Activated CD8-positive, alpha-beta memory T cell treated with anti-CD3 and anti-CD28 coated beads for 1 hour (primary cell): ENCODE measurements at places on chromosomes 1 and 21.

DNA sequence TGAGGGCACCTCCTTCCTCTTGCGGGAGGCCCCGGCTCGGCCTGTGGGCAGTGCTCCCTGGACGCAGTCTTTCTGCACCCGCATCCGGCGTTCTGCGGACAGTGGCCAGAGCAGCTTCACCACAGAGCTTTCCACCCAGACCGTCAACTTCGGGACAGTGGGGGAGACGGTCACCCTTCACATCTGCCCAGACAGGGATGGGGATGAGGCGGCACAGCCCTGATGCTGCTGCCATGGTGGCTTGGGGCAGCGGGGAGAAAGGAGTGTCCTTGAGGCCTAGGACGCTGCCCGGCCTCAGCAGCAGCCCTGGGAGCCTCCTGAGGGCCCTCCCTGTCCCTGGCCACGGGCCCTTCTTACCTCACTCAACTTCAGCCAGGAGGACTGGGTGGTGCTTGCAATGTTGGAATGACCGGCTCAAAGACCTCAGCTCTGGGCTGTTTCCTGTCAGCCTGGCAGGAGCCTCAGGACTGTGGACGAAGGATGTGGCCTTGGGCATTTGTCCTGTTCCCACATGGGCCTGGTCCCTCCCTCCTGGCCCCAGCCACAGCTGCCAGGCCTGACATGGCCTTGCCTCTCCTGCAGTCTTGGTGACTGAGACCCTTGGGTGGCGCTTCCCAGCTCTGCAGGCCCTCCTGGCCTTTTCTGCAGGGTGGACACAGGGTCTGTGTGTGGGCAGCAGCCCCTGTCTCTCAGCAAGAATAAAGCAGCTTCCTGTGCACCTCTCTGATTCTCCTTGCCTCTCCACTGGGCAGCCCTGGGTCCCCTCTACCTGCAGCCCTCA, 45.9 kb downstream of the TRIM11 start:
- no peak for DNase-seq

DNA sequence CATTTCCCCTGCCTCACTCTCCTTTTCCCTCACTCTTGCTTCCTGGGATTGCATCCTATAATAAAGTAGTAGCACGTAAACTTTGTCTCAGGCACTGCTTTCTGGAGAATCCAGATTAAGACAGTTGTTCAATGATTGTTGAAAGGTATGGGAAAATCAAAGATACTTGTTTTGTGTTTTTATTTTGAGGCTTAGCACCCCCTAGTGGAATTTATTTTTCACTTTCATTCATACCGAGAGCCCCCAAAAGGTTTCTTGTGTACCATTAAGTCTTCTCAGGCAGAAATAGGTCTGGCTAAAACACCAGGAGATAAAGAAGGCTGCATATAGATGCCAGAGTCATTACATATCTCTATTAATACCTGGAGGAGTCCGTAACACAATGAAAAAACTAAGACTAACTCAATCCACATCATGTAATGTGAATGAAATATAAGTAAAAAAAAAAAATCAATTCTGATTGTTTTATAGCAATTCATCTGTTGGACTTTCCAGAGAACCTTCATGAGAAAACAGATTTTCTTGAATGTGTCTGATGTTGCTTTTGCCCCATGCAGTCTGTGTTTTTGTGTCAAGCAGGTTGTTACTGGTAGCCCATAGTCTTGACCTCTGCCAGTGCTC, 103.5 kb downstream of the RPE65 start:
- no peak for DNase-seq

DNA sequence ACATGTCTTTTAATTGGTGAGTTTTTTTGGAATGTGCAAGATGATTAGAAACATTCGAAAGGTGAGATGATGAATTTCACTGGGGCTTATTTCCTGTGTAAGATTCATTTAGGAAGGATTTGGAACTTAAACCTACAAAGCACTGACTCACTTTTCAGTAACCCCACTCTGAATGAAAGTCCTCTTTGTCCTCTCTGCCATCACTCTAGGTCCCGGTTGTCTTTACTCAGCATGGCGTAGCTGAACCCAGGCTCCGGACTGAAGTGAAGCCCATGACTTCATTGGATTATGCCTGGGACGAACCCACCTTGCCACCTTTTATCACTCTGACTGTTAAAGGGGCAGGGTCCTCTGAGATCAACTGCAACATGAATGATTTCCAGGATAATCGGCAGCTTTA, 139.4 kb downstream of the VPS13D start:
- no peak for DNase-seq

- no peak for DNase-seq
These were observed 738.0 kb downstream of the PTPRU start for GRCh38 chr1:29974316-29974724.

DNA sequence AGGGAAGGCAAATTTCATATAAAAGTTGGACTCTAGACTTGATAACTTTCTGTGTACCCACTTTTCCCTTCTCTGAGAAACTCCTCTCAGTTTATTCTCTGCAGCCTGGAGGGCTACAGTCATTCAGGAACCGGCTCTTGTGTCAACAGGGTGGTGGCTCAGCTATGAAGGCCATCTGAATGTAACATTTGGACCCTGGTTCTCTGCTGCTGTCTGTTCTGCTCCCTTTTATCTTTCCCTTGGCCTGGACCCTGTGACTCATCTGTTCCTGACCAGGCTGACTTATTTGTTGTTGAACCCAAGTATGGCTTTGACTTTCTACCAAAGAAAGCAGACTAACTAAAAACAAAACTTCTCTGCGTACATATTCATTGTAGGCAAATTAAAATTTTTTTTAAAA, 75.4 kb downstream of the CENPF start:
- no peak for DNase-seq

- DNase-seq, result no peak
These were observed 45.1 kb upstream of the C1orf174 start for GRCh38 chr1:3945222-3945621.
